Activated T-cell treated with anti-CD3 and anti-CD28 coated beads, Interleukin-2, amount 50 U/mL, for 4 hours (primary cell): ENCODE measurements at places on chromosomes 16 and 17. TPM values are rescaled to one million over a fixed set of nuclear protein-coding genes. Genes with fewer than 3 reads are reported as not detected.

Gene HOXB4
- total RNA-seq: 1.6 TPM

Gene NOL11
- 127 TPM for total RNA-seq

Gene CYB5D1
- total RNA-seq: 20.6 TPM

Gene MYL11
- not detected for total RNA-seq

Gene SDR42E2
- not detected for total RNA-seq

Gene KAT2A
- 92.5 TPM for total RNA-seq

Gene GPRC5C
- total RNA-seq: 0.49 TPM

Gene PRR35
- total RNA-seq: 0.11 TPM

Gene SULT1A2
- not detected for total RNA-seq

Gene CTRB1
- total RNA-seq: 5.5 TPM
